ENCODE measurements at places on chromosomes 2 and 18.

GRCh38 chr2:219081701-219082331 lies 21.1 kb upstream of the IHH start:
- DNase-seq = no peak

GRCh38 chr2:222823183-222823930 lies 37.5 kb upstream of the ACSL3 start:
- DNase-seq = no peak

GRCh38 chr2:136310797-136311603 lies 193.1 kb upstream of the CXCR4 start:
- DNase-seq = no peak

DNA sequence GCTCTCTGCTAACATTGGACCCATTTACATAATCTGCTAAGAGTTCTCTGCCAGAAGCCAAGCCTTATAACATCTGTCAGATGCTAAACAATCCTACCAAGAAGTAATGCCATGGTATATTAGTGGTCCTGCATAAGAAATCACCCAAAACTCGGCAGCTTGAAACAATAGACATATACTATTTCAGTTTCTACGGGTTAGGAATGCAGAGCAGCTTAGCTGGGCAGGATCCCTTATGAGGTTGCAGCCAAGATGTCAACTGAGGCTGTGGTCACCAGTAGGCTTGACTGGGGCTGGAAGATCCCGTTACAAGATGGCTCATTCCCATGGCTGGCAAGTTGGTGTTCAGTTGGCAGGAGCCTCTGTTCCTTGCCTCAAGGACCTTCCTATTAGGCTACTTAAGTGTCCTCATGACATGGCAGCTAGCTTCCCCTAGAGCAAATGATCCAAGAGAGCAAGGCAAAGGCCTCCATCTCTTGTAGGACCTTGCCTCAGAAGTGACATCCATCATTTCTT lies 25.1 kb upstream of the SOS1 start:
- DNase-seq = peak; percentile 29

GRCh38 chr2:10007435-10007834 lies 35.9 kb upstream of the KLF11 start:
- DNase-seq = no peak

GRCh38 chr18:79896738-79897137 lies 54.7 kb downstream of the SLC66A2 start:
- DNase-seq = no peak

DNA sequence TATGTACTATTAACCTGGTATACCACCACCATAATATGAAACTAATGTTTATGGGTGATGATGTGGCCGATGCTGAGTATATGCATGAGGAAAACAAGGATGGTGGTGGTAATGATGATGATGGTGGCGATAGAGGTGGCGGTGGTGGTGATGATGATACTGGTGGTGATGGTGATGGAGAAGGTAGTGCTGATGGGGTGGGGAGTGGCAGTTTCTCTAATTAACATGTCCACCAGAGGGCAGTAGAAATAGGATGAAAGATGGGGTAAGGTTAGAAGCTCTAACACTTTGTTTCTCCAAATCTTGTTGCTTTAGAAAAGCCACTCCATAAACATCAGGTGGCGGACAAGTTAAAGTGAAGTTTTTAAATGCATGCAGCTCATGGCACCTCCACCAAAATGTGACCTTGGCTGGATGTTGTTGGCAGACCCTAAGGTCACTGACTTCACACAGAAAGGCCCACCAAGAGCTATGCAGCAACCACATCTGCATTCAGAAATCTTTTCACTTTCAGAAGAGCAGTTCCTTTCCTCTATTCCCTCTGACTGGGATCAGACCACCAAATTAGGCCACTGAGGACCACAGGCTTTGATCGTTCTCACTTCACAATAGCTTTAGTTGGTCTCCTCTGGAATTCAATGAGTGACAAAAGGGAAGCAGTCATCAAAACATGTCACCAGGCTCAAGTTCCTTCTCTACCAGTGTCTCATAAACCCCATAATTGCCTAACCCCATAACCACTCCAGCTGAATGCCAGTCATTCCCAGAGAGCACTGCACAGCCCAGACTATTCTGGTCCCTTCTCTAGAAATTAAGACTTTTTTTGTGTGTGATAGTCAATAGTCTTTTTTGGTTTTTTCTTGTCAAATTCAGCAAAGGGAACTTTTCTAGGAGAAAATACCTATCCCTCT lies 7.5 kb upstream of the BCL11A start:
- DNase-seq = no peak

Measured in DMS 273 treated with DMSO at 0.1 percent for 48 hours (cell line).